ENCODE measurements at places on chromosomes 5 and 9.

- DNase-seq: no peak
Measured at GRCh38 chr9:37760416-37761161, 7.0 kb downstream of the TRMT10B start.

DNA sequence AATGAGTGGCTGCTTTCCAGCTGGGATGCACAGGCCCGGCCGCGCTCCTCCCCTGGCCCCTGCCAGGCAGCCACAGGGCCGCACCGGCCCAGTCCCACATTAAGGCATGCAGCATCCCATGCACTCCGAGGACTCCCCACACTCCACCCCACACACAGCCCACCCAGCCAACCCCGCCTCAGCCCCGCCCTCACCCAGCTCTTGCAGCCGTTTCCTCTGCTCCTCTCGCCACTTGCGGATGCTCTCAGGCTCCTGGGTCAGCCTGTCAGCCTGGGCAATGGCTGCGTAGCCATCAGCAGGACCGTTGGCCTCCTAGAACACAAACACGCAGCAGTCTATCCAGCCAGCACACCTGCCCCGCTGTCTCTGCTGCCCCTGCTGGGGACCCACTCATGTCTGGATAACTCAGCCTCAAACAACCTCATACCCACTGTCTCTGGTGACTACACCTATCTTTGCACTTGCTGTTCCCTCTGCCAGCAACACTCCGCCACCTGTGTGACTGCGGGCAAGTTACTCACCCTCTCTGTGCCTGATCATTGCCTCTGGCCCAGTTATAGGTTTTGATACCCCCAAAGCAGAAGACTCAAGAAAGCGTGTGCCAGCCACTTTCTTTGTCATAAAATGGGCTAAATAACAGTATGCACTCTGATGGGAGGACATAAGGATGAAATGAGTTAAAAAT lies 9.3 kb downstream of the HIGD2A start:
- DNase-seq: no peak

- no peak for DNase-seq
Measured at GRCh38 chr5:121913418-121913817, 48.4 kb upstream of the SRFBP1 start.

DNA sequence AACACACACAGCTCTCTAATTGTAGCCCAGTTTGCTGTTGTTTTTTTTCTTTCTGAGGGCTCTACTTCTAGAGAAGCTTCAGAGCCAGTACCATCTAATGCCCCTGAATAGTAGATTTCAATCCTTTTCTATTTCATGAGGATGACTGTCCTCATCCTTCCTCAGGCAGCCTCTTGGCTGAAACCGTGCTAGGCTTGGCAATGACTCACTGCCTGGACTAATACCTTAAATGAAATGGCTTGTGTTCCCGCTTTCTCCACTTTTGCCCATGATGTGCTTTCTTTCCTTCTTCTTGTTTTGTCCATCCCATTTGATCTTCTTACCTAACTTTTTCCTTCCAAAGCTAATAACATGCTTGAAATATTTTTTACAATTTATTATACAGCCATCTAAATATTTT lies 80.1 kb downstream of the ITGA1 start:
- DNase-seq: no peak

DNA sequence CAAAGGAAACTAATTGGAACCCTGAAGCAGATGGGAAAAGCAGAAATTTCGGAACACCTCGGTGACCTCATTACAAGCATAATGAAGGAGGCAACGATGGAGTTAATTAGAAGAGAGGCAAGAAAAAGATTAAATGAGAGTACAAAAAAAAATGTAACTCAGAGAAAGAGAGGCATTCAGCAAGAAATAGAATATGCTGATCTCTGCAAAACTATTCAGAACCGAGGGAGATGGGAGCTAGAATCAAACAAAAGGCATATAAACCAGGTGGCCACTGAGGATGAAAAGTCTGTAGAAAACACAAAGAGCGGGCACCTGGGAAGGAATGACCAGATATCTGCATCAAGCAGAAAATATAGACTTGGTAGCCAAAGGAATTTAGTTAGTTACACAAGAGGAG lies 118.9 kb downstream of the CETN3 start:
- no peak for DNase-seq

GRCh38 chr5:66621736-66622135 lies 25.5 kb downstream of the MAST4 start:
- DNase-seq: no peak

GRCh38 chr9:136807281-136808074 lies at the start of gene RABL6:
Gene RABL6, plus strand, starts transcription at chr9:136807948. Its CDS starts 249 bp downstream, at chr9:136808197.
- peak; percentile 82 for DNase-seq

DNA sequence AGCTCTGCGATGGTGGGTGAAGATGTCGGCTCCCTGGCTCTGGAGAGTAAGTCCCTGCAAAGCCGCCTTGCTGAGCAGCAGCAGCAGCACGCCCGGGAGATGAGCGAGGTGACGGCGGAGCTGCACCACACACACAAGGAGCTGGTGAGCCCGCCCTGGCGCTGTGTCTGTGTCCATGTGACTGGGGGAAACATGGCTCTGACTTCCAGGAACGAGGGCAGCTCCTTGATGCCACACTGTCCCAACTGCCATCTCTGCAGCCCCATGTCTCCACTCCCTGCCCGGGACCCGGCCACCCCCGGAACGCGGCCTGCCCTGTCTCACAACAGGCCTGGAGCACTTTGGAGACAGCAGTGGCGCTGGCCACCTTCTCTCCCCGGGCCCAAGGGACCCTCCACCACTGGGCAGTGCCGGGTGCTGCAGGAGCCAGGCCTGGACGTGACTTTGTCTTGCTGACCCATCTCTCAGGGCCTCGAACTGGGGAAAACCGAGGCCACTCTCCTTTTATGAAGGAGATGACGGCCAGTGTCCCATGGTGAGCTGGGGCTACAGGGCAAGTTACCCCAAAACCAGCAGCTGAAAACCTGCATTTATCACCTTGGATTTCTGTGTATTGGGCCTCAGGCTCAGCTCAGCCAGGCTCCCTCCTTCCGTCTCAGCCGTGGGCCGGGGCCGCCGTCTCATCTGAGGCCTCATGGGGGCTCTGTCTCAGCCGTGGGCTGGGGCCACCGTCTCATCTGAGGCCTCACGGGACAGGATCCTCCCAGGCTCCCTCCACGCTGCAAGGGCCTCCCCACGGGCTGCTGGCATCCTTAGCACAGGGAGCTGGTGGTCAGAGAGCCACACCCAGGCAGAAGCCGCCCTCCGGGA lies 28.6 kb downstream of the CEP72 start:
- DNase-seq: no peak

- no peak for DNase-seq
Measured at GRCh38 chr5:16311666-16312065, 132.1 kb upstream of the MARCHF11 start.

GRCh38 chr9:3675946-3676345 lies 150.1 kb upstream of the RFX3 start:
- DNase-seq: no peak

GRCh38 chr9:95927271-95928004 lies 51.9 kb downstream of the ERCC6L2 start:
- DNase-seq: no peak

DNA sequence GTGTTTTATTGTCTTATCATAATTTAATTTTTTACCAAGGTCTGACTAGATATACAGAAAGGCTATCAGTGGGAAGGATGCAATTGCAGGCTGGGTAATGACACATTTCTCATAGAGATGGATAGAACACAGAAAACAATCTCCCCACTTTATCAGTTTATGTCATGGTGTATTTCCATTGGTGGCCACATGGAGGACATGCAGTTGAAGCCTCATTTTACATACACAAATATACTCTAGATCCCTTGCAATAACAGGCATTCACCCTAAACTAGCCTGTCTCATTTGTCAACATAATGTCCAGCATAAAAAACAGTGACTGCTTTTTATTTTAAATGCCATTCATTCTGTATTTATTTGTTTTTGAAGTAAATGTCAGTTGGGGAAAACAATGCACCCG lies 526.3 kb downstream of the GABRG2 start:
- DNase-seq: no peak

GRCh38 chr9:123470121-123470782 lies 114.3 kb downstream of the CRB2 start:
- peak; percentile 38 for DNase-seq

GRCh38 chr5:128913551-128913950 lies 51.7 kb upstream of the SLC27A6 start:
- DNase-seq: no peak

GRCh38 chr9:100351508-100351907 lies 1.2 kb downstream of the TEX10 start:
- peak; percentile 4 for DNase-seq

DNA sequence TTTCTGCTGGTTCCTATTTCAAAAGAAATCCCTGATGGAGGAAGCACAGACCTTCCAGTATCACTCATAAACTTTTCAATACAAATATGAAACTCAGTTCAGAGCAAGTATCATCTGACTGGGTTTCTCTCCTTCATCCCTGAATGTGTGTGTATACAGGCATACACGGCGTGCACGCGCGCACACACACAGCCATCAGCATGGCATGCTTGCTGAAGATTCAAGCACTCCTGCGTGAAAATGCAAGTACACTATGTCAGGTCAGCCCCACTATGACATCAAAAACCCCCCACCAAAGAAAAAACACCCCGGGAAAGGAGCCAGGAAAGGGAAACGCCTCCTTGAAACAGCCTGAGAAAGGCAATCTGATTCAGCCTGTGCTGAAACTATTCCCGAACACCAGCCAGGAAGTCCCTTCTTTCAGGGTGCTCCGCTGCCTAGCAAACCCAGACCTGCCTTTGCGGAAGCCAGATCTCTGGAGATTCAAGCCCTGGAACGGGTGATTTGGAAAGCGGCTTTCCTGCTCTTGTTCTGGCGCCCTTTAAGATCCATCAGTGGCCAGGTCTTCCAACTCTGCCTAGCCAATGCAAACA lies 831 bp downstream of the KLHL3 start:
- DNase-seq: peak; percentile 72

DNA sequence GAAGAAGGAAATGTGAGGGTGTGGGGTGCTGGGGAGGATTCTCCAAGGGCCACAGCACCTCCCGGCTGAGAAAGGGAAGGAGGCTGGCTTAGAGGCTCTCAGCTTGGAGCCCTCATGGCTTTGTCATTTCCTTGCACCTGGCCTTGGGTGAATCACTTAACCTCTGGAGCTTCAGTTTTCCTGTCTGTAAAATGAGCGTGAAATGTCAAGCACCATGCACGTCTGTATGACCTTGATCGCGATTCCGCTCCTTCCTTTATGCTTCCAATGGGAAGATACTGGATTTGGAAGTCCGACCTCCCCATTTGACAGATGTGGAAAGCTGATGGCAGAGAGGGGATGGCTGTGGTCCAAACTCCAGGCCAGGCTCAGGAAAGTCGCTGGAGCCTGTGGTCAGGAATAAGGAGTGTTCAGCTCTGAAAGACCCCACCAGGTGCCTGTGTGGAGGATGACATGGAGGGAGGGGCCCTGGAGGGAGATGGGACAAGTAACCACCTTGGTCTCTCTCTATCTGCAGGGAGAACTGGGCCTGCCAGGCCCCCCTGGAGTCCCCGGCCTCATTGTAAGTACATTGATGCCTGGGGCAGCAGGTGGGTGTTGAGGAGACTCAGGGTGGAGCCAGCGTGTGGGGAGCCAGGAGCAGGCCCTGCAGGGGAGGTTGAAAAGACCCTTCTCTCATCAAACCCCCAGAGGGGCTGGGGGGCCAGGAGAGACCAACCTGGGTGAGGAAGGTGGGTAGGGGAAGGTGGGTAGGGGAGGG lies 66.5 kb downstream of the COL27A1 start:
- DNase-seq: no peak

DNA sequence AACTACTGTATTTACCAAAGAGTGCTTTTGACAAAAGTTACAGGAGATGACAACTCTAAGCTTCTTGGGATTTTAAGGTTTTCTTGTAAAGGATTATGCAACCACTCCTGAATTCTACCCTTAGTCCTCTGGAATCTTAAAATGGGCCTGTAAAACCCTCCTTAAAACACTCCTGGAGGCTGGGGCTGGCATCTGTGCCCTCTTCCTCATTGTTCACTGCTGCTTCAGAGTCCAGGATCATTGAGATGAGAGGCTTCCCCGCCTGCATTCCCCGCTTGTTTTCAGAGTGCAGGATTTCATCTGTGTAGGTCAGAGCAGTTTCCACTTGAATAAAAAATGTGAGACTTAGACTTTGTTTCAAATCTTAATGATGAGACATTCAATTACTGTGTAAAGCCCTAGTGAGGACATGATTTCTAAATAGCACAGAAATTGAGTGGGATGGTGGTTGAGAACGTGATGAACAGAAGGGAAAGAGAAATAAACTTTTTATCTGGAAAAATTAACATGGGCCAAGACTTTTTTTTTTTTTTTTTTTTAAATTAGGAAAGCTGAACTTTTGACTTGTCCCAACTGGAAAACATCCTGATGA lies 40.4 kb downstream of the PCSK5 start:
- DNase-seq: no peak

DNA sequence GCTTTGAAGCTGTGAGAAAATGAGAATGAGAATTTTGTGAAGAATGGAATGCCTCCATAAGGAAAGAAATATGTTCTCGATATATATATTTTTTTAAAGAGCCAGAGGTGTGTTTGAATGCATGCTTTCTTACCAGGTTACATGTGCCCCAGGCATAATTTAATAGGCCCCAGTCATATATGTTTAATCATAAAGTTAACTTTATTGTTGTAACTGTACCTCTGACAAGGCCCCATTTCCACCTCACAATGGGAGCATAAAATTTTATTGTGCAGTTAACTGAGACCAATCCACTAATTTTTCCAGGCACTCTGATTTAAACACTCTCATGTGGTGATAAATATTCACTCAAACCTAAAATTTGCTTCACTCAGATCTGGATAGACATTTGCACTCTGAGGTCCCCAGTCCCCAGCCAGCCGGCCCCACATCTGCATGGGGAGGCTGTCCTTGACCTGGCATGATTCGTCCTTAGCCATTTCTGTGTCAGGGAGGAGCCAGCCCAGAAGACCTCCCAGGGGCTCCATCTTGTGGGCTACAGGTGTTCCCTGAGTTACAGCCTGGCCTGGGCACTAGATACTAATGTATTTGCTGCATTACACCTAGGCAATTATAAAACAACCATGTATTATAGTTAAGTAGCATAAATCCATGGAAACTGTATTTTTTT lies 245.8 kb downstream of the MTRR start:
- no peak for DNase-seq

DNA sequence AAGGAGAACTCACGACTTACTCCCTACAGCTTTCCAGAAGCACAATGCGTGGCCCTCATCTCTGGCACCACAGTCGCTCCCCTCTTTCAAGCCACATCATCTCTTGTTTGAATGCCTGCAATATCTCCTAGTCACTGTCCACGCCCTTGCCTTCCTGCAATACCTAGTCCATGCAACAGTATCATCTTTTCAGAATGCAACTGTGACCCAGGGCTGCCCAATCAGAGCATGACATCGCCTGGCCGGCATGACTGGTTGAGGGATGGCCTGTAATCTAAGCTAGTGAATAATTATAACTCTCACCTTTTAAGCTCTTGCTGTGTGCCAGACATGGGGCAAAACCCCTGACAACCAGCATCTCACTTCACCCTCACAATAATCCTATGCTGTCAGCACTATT lies 52.5 kb upstream of the CPEB4 start:
- DNase-seq: no peak

DNA sequence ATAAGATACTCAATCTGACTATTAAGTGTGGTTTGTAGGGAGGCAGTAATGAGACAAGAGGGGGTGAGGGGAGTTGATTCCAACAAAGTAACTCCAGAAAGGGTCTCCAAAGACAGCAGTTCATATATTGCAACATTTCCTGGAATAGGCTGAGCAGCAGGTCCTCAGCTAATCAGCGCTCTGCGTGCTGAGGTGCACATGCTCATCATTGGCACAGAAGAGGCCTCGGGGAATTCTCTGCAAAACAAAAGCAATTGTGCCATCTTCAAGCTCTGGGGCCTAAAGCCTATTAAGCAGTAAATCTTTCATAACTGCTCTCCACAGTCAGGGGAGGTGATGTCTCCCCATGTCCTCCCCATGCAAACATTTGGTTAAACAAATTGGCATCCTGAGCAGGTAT lies 357.3 kb downstream of the SPOCK1 start:
- no peak for DNase-seq
